ENCODE measurements at places on chromosomes 11 and 22. TPM values are rescaled to one million over a fixed set of nuclear protein-coding genes. Genes with fewer than 3 reads are reported as not detected.

Gene RNASEH2C
- 80.1 TPM for polyA plus RNA-seq

Gene CASP4
- polyA plus RNA-seq = 33.6 TPM

Gene LARGE2
- not detected for polyA plus RNA-seq

Gene NCAM1
- polyA plus RNA-seq = 1.8 TPM

Gene CHRNA10
- polyA plus RNA-seq = 1.5 TPM

Gene CCDC83
- not detected for polyA plus RNA-seq

Gene RAPSN
- not detected for polyA plus RNA-seq

Gene GRM5
- not detected for polyA plus RNA-seq

Gene TSKU
- 10.0 TPM for polyA plus RNA-seq

GRCh38 chr11:133153031-133153430 is 379.3 kb downstream of the OPCML start:
- no peaks in the 10 kb centered on the region for H3K36me3 ChIP-seq
- H3K27ac ChIP-seq = no peak overlapping the region
- no peaks in the 10 kb centered on the region for H3K4me1 ChIP-seq
- DNase-seq = no peak
- no peak overlapping the region for H3K4me3 ChIP-seq

DNA sequence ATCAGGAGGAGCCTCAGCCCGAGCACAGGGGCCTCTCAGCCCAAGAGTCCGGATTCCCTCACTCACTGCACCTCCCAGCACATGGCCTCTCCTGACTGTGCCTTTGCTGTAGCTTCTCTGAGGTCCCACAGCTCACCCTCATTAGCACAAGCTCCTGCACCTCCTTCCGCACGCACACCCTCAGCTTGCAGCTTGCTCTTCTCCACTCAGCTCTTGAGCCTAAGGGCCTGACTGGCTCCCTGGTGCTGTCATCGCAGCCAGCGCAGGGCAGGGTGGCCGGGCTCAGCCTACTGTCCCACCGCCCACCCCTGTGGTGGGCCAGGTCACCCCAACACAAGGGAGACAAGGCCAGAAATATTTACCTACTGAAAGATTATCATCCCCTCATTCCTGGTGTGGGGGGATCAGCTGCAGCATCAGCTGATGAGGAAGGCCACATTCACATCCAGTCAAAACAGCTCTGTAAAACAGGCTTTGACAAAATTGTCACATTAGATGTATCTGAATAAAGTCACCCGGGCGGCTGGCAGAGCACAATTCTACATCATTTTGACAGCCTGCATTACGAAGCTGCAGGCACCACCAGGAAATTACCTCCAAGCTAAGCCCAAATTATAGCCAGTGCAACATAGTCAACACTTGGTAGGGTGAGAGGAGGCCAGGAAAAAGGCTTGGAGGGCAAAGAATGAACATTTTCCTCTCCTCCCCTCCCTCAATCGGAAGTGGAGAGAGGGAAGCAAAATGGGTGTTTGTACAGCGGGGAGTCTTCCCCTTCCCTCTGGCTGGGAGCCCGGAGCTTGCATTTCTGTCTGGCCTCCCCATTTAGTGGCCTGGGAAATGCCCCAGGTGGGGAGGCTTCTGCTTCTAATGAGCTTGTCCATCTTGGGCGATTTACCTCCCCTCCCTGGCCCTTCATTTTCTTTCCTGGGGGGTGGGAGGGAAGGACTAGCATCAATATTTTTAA is 29.5 kb upstream of the IGSF9B start:
- no peaks in the 10 kb centered on the region for H3K36me3 ChIP-seq
- DNase-seq = peak; percentile 61
- no peaks in the 10 kb centered on the region for H3K27me3 ChIP-seq
- no peaks in the 10 kb centered on the region for H3K4me1 ChIP-seq

DNA sequence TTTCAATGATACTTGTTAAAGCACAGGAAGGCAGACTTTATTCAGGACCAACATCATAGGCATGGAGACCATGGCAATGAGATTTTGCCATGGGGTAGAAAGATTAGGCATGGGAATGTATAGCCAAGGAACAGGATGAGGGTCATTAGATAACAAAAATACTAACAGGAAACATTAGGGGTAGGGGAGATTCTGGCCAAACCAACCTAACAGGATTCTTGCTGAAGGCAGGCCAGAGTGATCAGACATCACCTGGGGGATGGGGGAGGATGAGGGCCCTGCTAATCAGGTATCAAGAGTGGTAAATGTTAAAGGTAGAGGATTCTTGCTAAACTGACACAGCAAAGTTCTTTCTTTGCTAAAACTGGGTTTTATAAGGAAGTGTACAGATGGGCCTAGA is 481.8 kb downstream of the ETS1 start:
- DNase-seq = no peak
- H3K27ac ChIP-seq = no peak overlapping the region
- no peak overlapping the region for H3K4me3 ChIP-seq
- H3K4me1 ChIP-seq = no peaks in the 10 kb centered on the region
- peaks cover 4% of the 10 kb centered on the region for H3K27me3 ChIP-seq

DNA sequence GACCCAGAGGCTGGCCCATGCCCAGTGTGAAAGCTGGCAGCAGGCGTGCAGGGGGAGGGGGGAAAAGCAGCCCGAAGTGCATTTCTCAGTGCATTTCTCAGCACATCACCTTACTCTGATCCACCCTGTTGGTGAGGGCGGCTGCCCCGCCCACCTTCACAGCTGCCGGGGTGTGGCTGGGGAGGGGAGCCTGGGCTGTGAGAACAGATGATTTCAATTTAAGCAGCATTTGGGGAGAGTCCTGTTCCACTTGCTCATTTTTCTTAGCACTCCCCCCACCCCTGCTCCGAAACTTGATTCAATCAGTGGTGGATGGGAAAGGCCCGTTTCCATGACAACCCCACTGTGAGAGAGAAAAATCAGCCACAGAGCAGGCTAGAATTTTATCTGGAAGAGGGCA is 84.8 kb downstream of the SNX19 start:
- no peaks in the 10 kb centered on the region for H3K27me3 ChIP-seq
- no peaks in the 10 kb centered on the region for H3K36me3 ChIP-seq
- no peaks in the 10 kb centered on the region for H3K4me1 ChIP-seq
- H3K4me3 ChIP-seq = no peak overlapping the region

- no peak for DNase-seq
- no peak overlapping the region for H3K27ac ChIP-seq
- no peaks in the 10 kb centered on the region for H3K36me3 ChIP-seq
These were observed 157.8 kb upstream of the DDI1 start for GRCh38 chr11:103878646-103879045.

GRCh38 chr11:71202966-71203365 is 49.4 kb downstream of the SHANK2 start:
- DNase-seq = peak; percentile 55
- no peaks in the 10 kb centered on the region for H3K27me3 ChIP-seq
- H3K27ac ChIP-seq = no peak overlapping the region
- H3K4me1 ChIP-seq = no peaks in the 10 kb centered on the region
- no peaks in the 10 kb centered on the region for H3K36me3 ChIP-seq
- H3K4me3 ChIP-seq = no peak overlapping the region

GRCh38 chr11:72297828-72298227 is 53.9 kb upstream of the PHOX2A start:
- no peak for DNase-seq
- H3K27ac ChIP-seq = no peak overlapping the region
- no peak overlapping the region for H3K4me3 ChIP-seq
- no peaks in the 10 kb centered on the region for H3K4me1 ChIP-seq
- no peaks in the 10 kb centered on the region for H3K27me3 ChIP-seq
- H3K36me3 ChIP-seq = no peaks in the 10 kb centered on the region

- no peak overlapping the region for H3K27ac ChIP-seq
- H3K4me1 ChIP-seq = no peaks in the 10 kb centered on the region
- no peaks in the 10 kb centered on the region for H3K36me3 ChIP-seq
- no peaks in the 10 kb centered on the region for H3K27me3 ChIP-seq
These were observed 57.0 kb downstream of the PISD start for GRCh38 chr22:31604746-31605705.

DNA sequence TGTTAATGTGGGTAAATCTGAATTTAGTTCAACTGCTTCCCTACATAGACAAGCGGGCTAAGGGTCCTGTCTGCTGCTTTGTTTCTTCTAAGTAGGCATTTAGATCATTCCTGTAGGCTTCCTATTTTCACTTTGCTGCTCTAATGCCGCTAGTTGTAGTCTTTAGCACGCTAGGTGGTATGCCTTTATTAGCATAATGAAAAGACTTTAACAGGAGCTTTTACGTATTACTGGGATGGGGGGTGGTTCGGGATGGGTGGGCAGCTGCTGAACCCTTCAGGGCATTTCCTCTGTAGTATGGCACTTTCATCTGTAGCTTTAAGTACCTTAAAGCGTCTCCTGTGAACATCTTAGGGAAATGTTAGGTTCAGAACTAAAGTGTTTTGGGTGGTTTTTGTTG is 85.3 kb downstream of the GGT1 start:
- H3K4me1 ChIP-seq = no peaks in the 10 kb centered on the region
- no peak overlapping the region for H3K27ac ChIP-seq
- H3K36me3 ChIP-seq = no peaks in the 10 kb centered on the region

DNA sequence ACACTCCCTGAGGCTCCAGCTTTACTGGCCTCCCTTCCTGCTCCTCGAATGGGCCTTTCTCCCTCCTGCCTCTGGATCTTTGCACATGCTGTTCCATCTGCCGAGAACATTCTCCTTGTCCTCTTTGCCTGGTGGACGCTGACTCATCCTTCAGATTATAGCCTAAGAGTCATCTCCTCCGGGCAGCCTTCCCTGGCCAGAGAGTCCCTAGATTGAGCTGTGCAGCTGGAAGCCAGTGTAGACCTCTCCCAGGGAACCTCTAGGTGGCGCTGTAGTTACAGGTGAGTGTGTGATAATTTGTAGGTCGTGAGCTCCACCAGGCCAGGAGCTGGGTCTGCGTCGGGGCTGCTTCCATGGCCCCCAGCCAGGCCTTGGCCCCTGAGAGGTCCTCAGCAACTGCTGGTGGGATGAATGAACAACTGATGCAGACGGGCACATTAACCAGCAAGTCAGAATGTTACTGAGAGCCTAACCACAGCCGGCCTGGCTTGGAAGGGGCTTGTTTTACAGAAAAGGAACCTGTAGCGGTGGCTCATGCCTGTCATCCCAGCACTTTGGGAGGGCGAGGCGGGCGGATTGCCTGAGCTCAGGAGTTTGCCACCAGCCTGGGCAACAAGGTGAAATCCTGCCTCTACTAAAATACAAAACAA is 8.7 kb downstream of the PNPLA5 start:
- DNase-seq = peak; percentile 49
- no peak overlapping the region for H3K4me3 ChIP-seq
- H3K36me3 ChIP-seq = no peaks in the 10 kb centered on the region

GRCh38 chr11:133081730-133082452 is 450.4 kb downstream of the OPCML start:
- H3K36me3 ChIP-seq = no peaks in the 10 kb centered on the region
- no peaks in the 10 kb centered on the region for H3K27me3 ChIP-seq
- H3K4me3 ChIP-seq = no peak overlapping the region
- DNase-seq = no peak
- H3K27ac ChIP-seq = no peak overlapping the region
- H3K4me1 ChIP-seq = no peaks in the 10 kb centered on the region

- H3K36me3 ChIP-seq = no peaks in the 10 kb centered on the region
- H3K27me3 ChIP-seq = no peaks in the 10 kb centered on the region
- peak; percentile 28 for DNase-seq
- no peaks in the 10 kb centered on the region for H3K4me1 ChIP-seq
- no peak overlapping the region for H3K27ac ChIP-seq
- no peak overlapping the region for H3K4me3 ChIP-seq
These were observed 55.8 kb downstream of the SMIM38 start for GRCh38 chr11:69211540-69211919.

GRCh38 chr11:8018484-8019313 is 31.6 kb downstream of the EIF3F start:
- no peaks in the 10 kb centered on the region for H3K27me3 ChIP-seq
- no peaks in the 10 kb centered on the region for H3K4me1 ChIP-seq
- peak overlapping the region; percentile 59 for H3K4me3 ChIP-seq
- peak; percentile 83 for DNase-seq
- H3K36me3 ChIP-seq = no peaks in the 10 kb centered on the region

DNA sequence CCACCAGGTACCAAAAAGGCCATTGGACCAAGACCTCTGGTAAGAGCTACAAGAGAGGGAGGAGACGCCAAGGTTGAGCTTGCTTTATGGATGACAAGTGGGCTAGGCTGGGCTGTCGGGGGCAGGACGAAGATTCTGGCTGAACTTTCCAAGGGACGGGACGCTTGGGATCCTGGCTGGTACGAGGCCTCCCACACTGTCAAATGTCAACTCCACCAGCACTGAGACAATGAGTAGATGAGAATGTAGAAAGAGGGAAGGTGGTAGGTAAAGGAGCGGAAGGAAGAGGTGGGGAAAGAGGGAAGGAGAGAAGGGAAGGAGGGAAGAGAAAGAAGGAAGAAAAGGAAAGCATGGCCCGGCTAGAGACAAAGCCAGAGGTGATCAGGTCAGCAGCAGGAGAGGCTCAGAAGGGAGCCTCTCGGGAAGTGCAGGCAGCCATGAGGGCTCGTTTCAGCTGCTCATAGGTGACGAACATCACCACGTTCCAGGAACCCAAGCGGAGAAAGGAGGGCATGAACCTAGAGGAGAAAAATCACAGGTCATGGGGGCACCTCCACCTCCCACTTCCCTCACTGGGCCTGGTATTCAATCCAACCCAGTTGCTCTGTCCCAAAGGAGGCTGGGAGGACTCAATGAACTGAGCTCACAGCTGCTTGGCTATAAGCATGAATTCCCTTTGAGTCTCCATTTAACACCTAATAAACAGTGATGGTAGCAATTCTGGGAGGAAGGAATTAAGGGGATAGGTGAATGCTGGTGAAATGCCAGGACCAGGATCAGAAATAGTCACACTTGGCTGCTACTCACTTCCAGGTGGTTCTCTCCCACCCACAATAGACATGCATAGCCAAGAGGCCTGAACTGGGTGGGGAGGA is 7.8 kb downstream of the UCP2 start:
- no peak overlapping the region for H3K4me3 ChIP-seq
- no peaks in the 10 kb centered on the region for H3K36me3 ChIP-seq
- H3K27me3 ChIP-seq = no peaks in the 10 kb centered on the region
- H3K4me1 ChIP-seq = no peaks in the 10 kb centered on the region
- no peak overlapping the region for H3K27ac ChIP-seq

DNA sequence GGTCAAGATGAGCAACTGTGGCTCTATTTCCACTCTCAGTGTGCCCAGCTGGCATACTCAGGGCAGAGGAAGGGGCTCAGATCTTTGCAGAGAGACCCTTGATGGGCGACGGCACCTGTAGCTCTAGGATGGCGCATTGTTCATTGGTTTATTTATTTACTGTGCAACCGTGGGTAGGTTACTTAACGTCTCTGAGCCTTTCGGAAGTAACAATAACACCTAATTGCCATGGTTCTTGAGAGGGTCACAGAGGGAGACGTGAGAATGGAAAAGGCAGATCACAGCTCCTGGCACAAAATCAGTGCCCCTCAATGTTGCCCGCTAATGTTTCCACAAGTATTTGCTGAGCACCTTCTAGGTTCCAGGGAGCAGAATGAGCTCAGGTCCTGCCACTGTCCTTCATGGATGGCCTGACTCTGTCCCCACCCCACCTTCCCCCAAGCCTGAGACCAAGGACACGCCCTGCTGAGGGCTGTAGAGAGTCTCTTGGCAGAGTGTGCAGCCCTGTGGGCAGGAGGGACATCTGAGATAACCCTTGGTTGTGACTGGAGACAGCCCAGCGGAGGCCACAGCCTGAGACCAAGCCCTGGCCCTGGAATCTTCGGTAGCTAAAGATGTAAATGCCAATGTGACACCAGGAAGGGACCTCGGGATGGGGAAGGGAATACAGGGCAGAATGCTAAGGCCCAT is 780 bp upstream of the ALDH3B2 start:
- H3K36me3 ChIP-seq = no peaks in the 10 kb centered on the region
- H3K4me1 ChIP-seq = no peaks in the 10 kb centered on the region
- no peak overlapping the region for H3K4me3 ChIP-seq
- DNase-seq = no peak
- H3K27me3 ChIP-seq = no peaks in the 10 kb centered on the region
- H3K27ac ChIP-seq = no peak overlapping the region

All from aorta (tissue), 5 donors.